A549 treated with GW870086 at 1 μM for 4 hours (cell line): ENCODE measurements at places on chromosomes 1 and 21. TPM values are rescaled to one million over a fixed set of nuclear protein-coding genes. Genes with fewer than 3 reads are reported as not detected.

Gene BRINP2
- 0.10 to 0.54 TPM (median 0.15 TPM) in 5 replicates for total RNA-seq

Gene PTGS2
- total RNA-seq = 4.1 to 7.3 TPM (median 5.7 TPM) in 5 replicates

Gene LEFTY2
- 0.06 to 0.24 TPM in 2 of 5 replicates, not detected in the others for total RNA-seq

Gene PANK4
- total RNA-seq = 8.0 to 11.6 TPM (median 10.1 TPM) in 5 replicates

Gene MYBPHL
- not detected in 5 replicates for total RNA-seq

Gene KRTAP7-1
- not detected in 5 replicates for total RNA-seq

Gene PLA2G5
- not detected in 5 replicates for total RNA-seq

Gene LPAR3
- 0.38 to 0.75 TPM (median 0.44 TPM) in 5 replicates for total RNA-seq
